ENCODE measurements at places on chromosomes 6 and 20.

- no peak for DNase-seq
Measured at GRCh38 chr6:134654751-134655150, 295.1 kb downstream of the ALDH8A1 start.

GRCh38 chr6:169779092-169779815, 27.8 kb downstream of the ERMARD start:
- DNase-seq, result no peak

DNA sequence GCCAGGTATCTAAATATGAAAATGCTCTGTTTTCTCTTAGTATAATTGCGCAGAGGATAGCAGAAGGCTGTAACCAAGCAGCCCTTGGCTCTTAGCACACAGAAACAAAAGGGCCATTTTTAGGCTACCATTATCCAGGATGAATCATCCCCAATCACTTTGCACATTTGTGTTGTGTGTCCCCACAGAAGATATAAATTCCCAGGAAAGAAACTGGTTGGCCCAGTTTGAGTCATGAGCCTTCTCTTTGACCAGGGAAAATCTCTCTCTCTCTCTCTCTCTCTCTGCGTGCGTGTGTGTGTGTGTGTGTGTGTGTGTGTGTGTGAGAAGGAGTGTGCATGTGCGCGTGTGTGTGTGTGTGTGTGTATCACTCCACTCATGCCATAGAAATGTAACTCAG, 178.5 kb downstream of the FRK start:
- no peak for DNase-seq

GRCh38 chr6:46377209-46377608, 114.0 kb downstream of the RCAN2 start:
- no peak for DNase-seq

DNA sequence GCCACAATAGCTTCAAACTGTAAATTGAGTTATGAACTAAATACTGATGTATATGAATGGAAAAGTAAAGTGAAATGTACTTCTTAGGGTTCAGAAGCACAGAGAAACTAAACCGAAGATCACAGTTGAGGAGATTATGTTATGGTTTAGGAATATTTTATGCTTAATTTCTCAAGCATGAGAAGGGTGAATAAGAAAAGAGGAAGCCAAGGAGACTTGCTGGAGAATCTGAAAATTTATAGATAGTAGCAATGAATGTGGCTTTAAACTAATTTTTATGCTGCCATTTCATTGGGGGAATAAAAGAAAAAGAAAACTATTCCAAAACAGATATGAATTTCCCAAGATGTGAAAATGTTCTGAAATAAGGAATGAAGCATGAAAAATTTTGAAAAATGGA, 5.6 kb downstream of the ANKS1A start:
- DNase-seq, result no peak

- DNase-seq, result no peak
Measured at GRCh38 chr6:119447921-119448320, 98.4 kb upstream of the MAN1A1 start.

DNA sequence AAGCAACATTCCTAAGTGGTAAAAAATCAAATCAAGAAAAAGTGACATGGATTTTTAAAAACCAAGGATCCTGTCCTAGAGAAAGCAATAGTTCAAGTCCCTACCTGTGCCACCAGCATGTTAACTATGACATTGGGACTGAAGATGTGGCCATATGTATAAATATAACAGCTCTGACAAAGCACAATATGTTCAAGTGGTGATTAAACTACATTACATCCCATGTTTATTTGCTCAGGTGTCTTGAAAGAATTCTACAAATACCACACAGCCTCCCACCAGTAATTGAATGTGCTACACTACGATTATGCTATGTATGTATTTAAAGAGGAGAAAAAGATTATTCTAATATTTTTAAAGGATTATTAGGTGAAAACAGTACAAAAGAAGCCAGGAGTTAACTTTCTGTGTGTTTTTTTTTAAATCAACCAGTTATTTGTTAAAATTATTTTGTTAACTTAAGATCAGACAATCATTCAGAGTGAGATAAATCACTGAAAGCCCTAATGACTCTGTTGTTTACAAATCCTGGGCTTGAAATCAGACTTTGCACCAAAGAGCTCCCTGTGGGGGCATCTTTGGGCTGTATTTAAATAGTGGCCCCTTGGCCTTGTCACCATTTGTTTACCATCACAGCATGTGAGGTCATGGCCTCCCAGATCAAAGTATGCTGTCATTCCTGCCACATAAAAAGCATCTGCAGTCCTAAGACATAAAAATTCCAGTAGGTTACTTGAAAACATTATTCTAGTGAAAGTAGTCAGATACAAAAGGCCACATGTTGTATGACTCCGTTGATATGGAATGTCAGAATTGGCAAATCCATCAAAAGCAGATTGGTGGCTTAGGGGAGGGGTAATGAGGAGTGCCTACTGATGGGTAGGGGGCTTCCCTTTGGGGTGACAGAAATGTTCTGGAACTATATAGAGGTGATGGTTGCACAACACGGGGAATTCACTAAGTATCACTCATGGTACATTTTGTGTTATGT, 17.1 kb downstream of the TTLL2 start:
- no peak for DNase-seq

- no peak for DNase-seq
Measured at GRCh38 chr6:30263734-30264133, 50.5 kb upstream of the TRIM26 start.

GRCh38 chr6:72702421-72702820, 80.6 kb downstream of the KCNQ5 start:
- no peak for DNase-seq

DNA sequence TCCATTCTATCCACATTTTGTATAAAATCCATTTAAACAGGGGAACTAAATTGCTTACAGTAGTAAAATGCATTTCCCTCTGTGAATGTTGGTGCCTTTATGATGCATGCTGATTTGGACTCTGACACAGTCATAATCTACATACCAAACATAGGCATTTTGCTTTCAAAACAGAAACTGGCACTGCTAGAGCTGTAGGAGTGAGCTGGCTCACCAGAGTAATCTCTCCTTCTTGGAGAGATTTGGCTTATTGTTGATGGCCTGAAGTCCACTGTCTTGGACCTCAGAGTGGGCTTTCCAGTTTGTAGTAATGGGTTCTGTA, 363.2 kb upstream of the FLRT3 start:
- no peak for DNase-seq

DNA sequence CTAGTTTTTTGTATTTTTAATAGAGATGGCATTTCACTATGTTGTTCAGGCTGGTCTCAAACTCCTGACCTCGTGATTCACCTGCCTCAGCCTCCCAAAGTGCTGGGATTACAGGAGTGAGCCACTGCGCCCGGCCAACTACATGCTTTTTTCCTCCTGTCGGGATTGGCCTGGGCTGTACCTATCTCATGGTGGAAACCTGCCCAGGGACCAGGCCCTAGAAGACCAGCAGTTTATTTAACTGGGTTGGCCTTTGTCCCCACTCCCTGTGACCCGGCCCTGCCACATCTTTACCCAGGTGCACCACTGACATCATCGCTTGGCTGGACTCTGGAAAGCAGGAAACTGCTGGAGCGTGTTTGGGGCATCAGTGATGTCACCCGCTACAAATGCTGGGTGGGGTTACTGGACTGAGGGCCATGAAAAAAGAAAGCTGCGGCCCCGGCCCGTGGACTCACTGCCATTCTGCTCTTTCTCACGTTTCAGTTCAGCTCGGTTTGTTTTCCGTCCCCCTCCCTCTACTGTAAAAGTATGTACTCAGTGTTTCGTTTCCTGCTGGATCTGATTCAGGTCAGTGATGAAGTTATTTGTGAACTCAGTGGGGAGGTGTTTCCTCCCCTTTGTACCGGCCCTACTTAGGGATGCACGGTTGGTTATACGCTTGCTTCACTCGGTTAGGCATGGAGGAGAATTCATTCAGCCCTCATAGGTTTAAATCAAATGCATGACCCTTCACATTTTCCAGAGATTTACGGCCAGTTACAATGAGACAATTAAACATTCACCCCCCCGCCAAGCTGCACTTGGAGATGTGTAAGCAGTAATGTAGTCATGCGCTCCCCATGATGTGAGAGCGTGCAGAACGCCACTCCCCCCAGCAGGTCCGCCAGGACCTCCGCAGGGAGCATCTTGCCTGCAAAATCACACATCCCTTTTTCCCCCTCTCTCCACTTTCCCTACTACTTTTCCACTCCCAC, 179.3 kb downstream of the MTHFD1L start:
- DNase-seq, result no peak

All from T-helper 22 cell (primary cell).